ENCODE measurements at places on chromosomes 7 and 10. TPM values are rescaled to one million over a fixed set of nuclear protein-coding genes. Genes with fewer than 3 reads are reported as not detected.

GRCh38 chr7:106915873-106916272 lies 50.8 kb downstream of the PIK3CG start:
- no peak for DNase-seq

DNA sequence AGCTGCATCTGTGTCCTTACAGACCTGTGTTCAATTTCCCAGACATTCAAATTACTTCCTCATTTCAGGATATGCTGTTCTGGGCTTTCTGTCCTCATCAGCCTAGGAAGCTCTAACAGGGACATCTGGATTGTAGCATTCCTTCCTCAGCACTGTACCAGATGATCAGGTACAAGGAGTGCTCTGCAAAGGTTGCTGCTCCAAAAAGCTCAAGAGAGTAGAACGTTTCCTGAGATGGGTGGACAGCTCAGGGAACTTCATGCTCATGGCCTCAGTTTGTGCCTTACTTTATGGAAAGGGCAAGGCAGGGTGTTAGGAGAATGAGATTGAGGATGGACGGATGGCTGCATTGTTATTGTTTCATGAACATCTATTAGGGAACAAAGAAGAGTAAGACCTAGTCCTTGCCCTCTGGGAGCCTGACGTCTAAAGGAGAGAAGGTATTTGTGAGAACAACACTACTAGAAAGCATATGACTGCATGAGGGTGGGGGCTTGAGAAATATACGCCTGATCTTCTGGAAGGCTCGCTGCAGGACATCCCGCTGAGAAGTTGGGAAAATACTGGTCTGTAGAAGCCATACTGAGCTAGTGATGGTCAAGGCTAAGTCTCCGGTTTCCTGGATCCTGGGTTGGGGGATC lies 10.5 kb upstream of the ZNF212 start:
- DNase-seq = no peak

- no peak for DNase-seq
These were observed 189.4 kb upstream of the STEAP4 start for GRCh38 chr7:88495881-88496725.

DNA sequence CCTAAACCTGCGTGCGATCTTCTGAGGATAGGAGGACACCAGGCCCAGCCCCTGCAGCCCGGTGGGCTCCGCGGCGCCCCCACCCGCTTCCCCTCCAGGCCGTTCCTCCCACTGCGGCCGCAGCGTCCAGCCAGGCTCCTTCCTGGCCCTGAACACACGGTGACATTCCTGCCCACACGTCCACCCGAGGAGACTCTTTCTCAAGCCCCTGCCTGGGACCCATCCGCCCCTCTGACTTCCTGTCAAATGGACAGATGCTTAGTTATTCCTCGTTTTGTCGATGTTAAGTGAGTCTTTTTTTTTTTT lies 32.4 kb upstream of the RNF32 start:
- no peak for DNase-seq

Gene TFR2
- 0.93 TPM for polyA plus RNA-seq

Data from left kidney (tissue), 8 donors.